ENCODE measurements at places on chromosomes 1 and 21.

- no peak for DNase-seq
Observed at GRCh38 chr1:15578921-15579682, 5.7 kb downstream of the AGMAT start.

- no peak for DNase-seq
Observed at GRCh38 chr21:28633839-28634555, 358.7 kb downstream of the LTN1 start.

DNA sequence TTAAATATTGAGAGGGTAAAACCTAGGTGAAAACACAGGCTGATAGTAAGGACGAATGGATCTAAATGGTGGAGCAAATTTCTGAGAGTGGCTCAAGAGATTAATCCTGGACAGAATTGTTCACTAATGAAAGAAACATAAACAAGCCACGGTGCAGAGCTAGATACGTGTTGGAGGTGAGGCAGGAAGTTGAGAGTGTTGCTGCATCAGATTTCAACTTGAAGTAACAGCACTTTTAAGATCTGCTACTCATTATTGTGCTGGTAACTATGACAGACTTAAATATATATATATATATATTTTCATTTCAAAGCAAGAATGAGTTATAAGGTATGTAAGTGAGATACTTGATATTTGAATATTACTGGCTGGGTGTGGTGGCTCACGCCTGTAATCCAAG, 64.9 kb downstream of the PTGS2 start:
- no peak for DNase-seq

GRCh38 chr1:201900476-201900875, 11.8 kb downstream of the SHISA4 start:
- DNase-seq = no peak

DNA sequence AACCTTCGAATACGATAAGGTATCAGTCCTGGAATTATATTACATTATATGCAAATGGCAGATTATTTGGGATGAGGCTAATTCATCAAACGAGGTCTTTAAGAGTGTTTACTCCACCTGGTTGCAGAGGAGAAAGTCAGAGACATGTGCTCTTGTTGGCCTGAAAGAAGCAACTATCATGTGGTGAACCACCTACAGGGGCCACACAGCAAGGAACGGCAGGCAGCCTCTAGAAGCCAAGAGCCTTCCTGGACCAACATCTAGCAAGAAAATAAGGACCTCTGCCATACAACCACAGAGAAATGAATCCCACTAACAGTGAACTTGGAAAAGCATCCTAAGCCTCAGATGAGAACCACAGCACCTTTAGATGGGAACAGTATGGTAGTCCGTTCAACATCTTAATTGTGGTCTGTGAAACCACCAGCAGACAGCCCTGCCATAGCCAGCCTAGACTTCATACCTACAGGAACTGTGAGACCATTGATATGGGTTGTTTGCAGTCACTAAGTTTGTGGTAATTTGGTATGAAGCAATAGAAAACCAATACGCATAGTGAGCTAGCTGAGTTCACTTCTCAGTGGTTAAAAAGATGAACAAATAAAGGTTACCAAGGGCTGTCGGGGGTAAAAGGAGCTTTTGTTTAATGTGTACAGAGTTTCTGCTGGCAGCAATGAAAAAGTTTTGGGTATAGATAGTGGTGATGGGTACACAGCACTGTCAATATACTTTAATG, 345.7 kb upstream of the RUNX1 start:
- no peak for DNase-seq

Data from cerebellar nuclear complex (tissue), 1 donor.